Thoracic aorta (tissue), 2 donors: ENCODE measurements at places on chromosomes 6 and 20.

DNA sequence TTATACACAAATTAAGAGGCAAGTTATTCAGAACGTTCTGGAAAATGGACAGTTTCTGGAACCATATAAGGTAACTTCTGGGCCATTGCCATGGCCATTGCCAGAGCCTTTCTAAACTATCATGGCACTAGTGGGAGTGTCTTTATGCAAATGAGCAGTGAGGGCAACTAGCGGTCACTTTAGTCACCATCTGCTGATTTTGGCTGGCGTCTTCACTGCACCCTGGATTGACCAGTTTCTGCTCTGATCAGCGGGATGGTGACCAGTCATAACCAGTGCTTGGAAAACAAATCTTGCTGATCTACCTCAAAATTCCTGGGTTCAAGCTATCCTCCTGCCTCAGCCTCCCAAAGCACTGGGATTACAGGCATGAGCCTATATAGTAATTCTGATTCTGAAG is 7.3 kb upstream of the SNTA1 start:
- no peak for DNase-seq
- H3K27me3 ChIP-seq = no peaks in the 10 kb centered on the region
- peaks cover 4% of the 10 kb centered on the region for H3K4me1 ChIP-seq
- H3K4me3 ChIP-seq = no peak overlapping the region
- H3K36me3 ChIP-seq = no peaks in the 10 kb centered on the region

DNA sequence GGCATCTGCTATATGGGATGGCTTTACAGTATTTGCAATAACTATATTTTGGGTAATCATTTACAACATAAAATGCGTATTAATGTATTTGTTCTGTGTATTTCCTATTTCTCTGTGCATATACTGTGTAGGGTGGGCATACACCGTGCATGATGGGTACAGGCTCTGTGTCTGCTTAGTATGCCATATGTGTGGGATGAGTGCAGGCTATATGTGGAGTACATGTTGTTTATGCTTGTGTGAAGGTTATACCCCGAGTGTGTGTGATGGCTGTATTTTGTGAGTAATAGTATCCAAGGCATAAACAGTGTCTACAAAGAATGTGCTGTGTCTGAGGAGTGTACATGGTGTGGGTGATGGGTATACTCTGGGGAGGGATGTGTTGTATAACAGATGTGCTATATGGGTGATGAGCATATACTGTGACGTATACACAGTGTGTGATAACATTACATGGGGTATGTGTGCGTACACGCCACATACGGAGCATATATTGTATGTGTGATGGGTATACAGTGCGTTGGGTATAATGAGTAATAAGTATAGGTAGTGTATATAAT is 52.7 kb downstream of the CPXM1 start:
- H3K4me3 ChIP-seq = no peak overlapping the region
- no peak overlapping the region for H3K27ac ChIP-seq
- no peaks in the 10 kb centered on the region for H3K27me3 ChIP-seq
- peaks cover 26% of the 10 kb centered on the region for H3K4me1 ChIP-seq
- no peaks in the 10 kb centered on the region for H3K36me3 ChIP-seq

GRCh38 chr6:13524801-13525508 is 37.6 kb upstream of the GFOD1 start:
- no peak overlapping the region for H3K27ac ChIP-seq
- no peak overlapping the region for H3K4me3 ChIP-seq
- no peaks in the 10 kb centered on the region for H3K27me3 ChIP-seq
- H3K36me3 ChIP-seq = no peaks in the 10 kb centered on the region

DNA sequence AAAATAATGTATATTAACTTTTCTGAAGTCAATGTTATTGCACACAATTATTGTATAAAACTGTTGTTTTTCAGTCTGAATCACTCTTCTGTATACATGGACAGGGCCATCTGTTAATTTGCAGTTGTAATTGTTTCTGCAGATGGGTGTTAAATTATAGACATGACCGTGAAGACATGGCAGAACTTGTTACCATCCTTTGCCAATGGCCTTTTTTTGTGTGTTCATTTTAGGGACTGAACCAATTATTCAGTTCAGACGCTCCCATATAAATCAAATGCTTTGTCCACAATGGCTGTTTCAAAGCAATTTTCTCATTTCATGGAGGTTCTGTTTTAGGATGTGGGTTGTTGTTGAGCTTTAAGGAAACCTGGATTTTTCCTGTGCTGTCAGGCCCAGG is 533.7 kb downstream of the DOK5 start:
- no peaks in the 10 kb centered on the region for H3K4me1 ChIP-seq
- no peak overlapping the region for H3K4me3 ChIP-seq
- H3K27ac ChIP-seq = no peak overlapping the region
- no peak for DNase-seq

DNA sequence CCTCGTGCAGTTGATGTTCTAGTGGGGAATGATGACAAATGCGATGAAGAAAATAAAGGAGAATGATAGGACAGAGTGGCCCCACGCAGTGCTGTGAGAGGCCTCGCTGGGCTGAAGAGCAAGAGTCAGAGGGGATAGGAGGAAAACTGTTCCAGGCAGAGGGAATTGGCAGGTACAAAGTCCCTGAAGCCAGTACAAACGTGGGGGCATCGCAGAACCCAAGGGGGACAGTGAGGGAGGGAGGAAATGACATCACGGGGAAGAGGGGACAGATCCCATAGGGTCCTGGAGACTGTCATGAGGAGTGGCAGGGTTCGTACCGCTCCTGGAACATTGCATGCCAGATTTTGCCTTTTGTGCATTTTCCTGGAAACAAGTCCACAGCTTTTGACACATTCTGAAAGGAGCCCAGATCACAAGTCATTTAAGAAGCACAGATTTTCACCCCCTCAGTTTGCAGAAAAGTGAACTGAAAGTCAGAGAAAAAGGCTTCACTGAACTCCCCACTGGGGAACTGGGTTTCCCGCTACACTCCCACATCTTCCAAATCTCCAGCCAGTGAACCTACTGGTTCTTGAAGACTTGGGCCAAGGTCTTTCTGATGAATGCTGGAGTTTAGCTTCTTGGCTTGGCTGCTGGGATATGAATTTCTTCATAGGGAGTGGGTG is 77.0 kb downstream of the SULF2 start:
- no peaks in the 10 kb centered on the region for H3K27me3 ChIP-seq
- H3K36me3 ChIP-seq = no peaks in the 10 kb centered on the region
- H3K4me1 ChIP-seq = no peaks in the 10 kb centered on the region
- H3K27ac ChIP-seq = no peak overlapping the region
- DNase-seq = no peak

- no peak overlapping the region for H3K4me3 ChIP-seq
- peaks cover 10% of the 10 kb centered on the region for H3K4me1 ChIP-seq
- no peaks in the 10 kb centered on the region for H3K36me3 ChIP-seq
- H3K27ac ChIP-seq = no peak overlapping the region
These were observed 5.8 kb upstream of the NR2E1 start for GRCh38 chr6:108159981-108160380.

GRCh38 chr6:88238065-88238464 is 71.9 kb upstream of the CNR1 start:
- no peak overlapping the region for H3K4me3 ChIP-seq
- H3K36me3 ChIP-seq = no peaks in the 10 kb centered on the region
- no peaks in the 10 kb centered on the region for H3K27me3 ChIP-seq
- no peaks in the 10 kb centered on the region for H3K4me1 ChIP-seq
- H3K27ac ChIP-seq = no peak overlapping the region

DNA sequence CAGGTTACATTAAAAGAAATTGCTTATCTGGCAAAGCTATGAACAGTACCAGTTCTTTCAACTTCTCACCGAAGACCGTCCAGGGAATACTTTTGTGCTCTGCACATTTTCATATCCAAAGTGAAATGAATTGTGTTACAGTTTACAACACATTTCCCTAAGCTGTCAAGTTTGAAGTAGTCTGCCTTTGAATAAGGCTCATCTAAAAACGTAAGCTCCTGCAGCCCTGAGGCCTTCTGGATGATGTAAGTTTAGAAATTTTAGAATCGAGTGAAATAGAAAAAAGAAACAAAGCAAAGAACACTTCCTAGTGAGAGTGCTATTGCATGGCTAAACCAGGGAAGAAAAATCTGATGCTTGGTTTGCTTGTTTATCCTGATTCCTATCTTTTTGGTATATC is 653.8 kb downstream of the MMUT start:
- no peak for DNase-seq
- H3K27me3 ChIP-seq = no peaks in the 10 kb centered on the region
- H3K27ac ChIP-seq = no peak overlapping the region
- no peak overlapping the region for H3K4me3 ChIP-seq
- H3K4me1 ChIP-seq = no peaks in the 10 kb centered on the region
- no peaks in the 10 kb centered on the region for H3K36me3 ChIP-seq

DNA sequence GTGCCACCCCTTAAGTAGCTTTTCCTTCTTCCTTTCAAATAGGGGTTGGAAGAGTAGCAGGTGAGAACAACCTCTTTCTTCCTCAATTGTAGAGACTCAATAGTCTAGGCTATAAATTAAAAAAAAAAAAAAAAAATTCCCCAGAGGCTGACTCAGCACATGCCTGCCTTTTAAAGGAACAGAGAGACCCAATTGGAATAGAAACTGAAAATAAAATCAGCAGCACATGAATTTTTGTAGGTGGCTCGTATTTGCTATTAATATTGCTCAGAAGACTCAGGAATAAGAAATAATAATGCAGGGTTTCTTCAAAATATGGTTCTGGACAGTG is 19.3 kb downstream of the TOP1 start:
- no peak for DNase-seq
- no peaks in the 10 kb centered on the region for H3K36me3 ChIP-seq
- H3K27ac ChIP-seq = no peak overlapping the region

GRCh38 chr6:5012519-5012918 is 8.7 kb upstream of the RPP40 start:
- H3K27me3 ChIP-seq = no peaks in the 10 kb centered on the region
- no peaks in the 10 kb centered on the region for H3K36me3 ChIP-seq
- no peak overlapping the region for H3K27ac ChIP-seq
- H3K4me1 ChIP-seq = no peaks in the 10 kb centered on the region
- no peak overlapping the region for H3K4me3 ChIP-seq

DNA sequence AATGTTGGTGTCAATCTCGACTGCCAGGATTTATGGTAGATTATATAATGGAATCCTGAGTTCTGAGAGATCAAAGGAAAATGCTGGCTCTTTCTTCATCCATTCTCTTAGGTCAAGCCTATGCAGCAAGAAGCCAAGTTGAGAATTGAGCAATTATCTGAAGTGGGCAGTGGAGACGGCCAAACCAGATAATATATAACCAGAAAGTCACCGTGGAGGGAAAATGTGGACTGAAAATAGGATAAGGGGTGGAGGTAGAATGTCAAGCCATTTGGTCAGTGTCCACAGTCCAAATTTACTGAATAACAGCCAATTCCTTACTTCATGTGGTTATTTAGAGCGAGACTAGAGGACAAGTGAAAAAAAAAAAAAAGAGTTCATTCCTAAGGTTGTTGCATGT is 107.8 kb upstream of the ESR1 start:
- no peak overlapping the region for H3K4me3 ChIP-seq
- H3K4me1 ChIP-seq = no peaks in the 10 kb centered on the region
- no peak overlapping the region for H3K27ac ChIP-seq
- H3K36me3 ChIP-seq = no peaks in the 10 kb centered on the region

GRCh38 chr6:118780668-118781067 is 113.3 kb upstream of the ASF1A start:
- no peak overlapping the region for H3K27ac ChIP-seq
- no peaks in the 10 kb centered on the region for H3K36me3 ChIP-seq
- no peak for DNase-seq

GRCh38 chr6:111201764-111202163 is 114.5 kb downstream of the SLC16A10 start:
- H3K4me3 ChIP-seq = no peak overlapping the region
- H3K4me1 ChIP-seq = peaks cover 11% of the 10 kb centered on the region
- H3K27me3 ChIP-seq = no peaks in the 10 kb centered on the region
- H3K36me3 ChIP-seq = no peaks in the 10 kb centered on the region
- H3K27ac ChIP-seq = no peak overlapping the region

DNA sequence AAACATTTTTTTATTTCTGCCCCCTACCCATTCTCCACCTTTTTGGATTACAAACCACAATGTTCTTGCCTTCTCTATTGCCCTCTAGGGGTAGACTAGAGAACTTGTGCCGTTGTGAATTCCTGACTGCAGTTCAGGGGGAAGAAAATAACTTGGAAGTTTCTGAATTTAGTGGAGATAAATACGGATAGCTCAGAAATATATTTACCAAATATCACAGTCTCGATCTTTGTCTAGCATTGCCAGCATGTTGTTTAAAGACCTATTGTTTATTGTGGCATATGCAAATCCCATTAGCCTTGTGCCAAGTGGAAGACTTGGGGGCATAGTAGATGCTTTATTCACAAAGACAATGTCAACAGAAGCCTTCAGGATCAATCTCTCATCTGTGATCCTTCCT is 154.1 kb upstream of the MMS22L start:
- no peaks in the 10 kb centered on the region for H3K4me1 ChIP-seq
- H3K36me3 ChIP-seq = no peaks in the 10 kb centered on the region
- H3K4me3 ChIP-seq = no peak overlapping the region

- H3K4me3 ChIP-seq = no peak overlapping the region
- no peaks in the 10 kb centered on the region for H3K27me3 ChIP-seq
- H3K27ac ChIP-seq = no peak overlapping the region
- H3K4me1 ChIP-seq = peaks cover 11% of the 10 kb centered on the region
These were observed 3.3 kb downstream of the EZR start for GRCh38 chr6:158815907-158816306.

GRCh38 chr6:88670369-88670768 is 293.0 kb downstream of the RNGTT start:
- H3K27me3 ChIP-seq = no peaks in the 10 kb centered on the region
- H3K36me3 ChIP-seq = no peaks in the 10 kb centered on the region
- H3K4me1 ChIP-seq = no peaks in the 10 kb centered on the region
- H3K27ac ChIP-seq = no peak overlapping the region
- DNase-seq = no peak

DNA sequence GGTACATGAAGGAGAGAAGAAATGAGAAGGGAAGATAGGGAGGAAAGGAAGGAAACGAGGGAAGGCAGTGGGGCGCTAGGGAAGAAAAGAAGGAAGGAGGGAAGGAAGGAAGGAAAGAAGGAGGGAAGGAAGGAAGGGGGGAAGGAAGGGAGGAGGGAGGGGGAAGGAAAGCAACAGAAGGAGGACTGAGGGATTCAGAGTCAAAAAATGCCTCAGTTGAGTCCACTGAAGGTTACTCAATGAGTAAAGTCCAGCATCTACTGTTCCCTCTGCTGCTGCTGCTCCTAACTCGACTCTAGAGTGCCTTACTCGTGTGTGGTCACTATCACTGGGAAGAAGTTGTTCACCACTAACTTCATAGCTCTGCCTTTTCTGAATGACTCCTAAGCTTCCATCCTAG is 33.8 kb downstream of the PHACTR1 start:
- no peaks in the 10 kb centered on the region for H3K4me1 ChIP-seq
- no peak overlapping the region for H3K27ac ChIP-seq
- no peak overlapping the region for H3K4me3 ChIP-seq

DNA sequence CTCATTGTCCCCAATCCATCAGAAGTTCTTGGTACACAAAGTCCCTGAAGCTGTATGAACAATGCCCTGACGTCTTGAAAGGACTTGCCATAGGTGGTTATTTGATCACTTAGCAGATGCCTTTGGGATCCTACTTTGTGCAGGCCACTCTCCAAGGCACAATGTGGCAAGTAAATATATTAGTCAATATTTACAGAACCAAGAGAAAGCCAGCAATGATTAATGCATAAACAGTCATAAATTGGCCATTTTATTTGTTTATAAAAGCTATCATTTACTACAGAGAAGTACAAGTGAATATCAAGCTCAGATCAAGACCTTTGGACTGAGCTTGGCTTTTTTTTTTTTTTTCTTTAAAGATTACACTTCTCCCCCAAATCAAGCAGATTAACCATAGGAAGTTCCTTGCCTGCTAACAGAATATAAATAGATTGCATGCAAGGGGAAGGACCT is 161.8 kb downstream of the MTHFD1L start:
- H3K4me3 ChIP-seq = no peak overlapping the region
- no peak overlapping the region for H3K27ac ChIP-seq
- DNase-seq = no peak
- H3K4me1 ChIP-seq = peaks cover 32% of the 10 kb centered on the region
- no peaks in the 10 kb centered on the region for H3K27me3 ChIP-seq
